ENCODE measurements at places on chromosomes 12 and 14. TPM values are rescaled to one million over a fixed set of nuclear protein-coding genes. Genes with fewer than 3 reads are reported as not detected.

DNA sequence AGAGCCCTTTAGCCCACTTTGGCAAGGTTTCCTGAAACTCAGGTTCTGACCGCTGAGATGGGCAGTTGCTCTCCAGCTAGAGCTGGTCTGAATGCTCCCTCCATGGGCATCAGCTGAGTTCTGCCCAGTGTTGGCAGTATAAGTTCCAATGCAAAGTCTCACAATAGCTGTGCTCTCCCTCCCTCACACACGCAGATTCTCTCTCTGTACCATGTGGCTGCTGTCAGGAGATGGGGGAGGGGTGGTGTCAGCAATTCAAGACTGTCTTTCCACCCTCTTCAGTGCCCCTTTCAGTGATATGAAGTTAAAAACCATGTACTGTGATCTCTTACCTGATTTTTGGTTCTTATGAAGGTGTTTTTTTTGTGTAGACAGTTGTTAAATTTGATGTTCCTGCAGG is 164.3 kb upstream of the PLEKHA5 start:
- no peaks in the 10 kb centered on the region for H3K27me3 ChIP-seq
- no peaks in the 10 kb centered on the region for H3K36me3 ChIP-seq
- H3K27ac ChIP-seq: no peak overlapping the region
- no peak overlapping the region for H3K4me3 ChIP-seq
- peak; percentile 27 for DNase-seq

PITPNM2 gene
- 5.6 TPM for total RNA-seq

MLEC gene
- 166 TPM for total RNA-seq

GRCh38 chr14:62616668-62617067 is 428.6 kb downstream of the KCNH5 start:
- DNase-seq: no peak
- H3K4me1 ChIP-seq: no peaks in the 10 kb centered on the region
- no peak overlapping the region for H3K4me3 ChIP-seq
- no peak overlapping the region for H3K27ac ChIP-seq
- H3K36me3 ChIP-seq: no peaks in the 10 kb centered on the region

GRCh38 chr12:124927201-124928094 is 13.0 kb upstream of the UBC start:
- H3K36me3 ChIP-seq: no peaks in the 10 kb centered on the region
- peak overlapping the region; percentile 83 for H3K4me3 ChIP-seq

- H3K36me3 ChIP-seq: no peaks in the 10 kb centered on the region
- no peak overlapping the region for H3K27ac ChIP-seq
- no peaks in the 10 kb centered on the region for H3K27me3 ChIP-seq
- H3K4me1 ChIP-seq: no peaks in the 10 kb centered on the region
- no peak for DNase-seq
These were observed 232.5 kb downstream of the BTG1 start for GRCh38 chr12:91913124-91913523.

GRCh38 chr14:73958591-73958990 is 8.5 kb downstream of the COQ6 start:
- no peak overlapping the region for H3K27ac ChIP-seq
- no peaks in the 10 kb centered on the region for H3K27me3 ChIP-seq
- DNase-seq: no peak
- H3K4me3 ChIP-seq: no peak overlapping the region
- peaks cover 51% of the 10 kb centered on the region for H3K36me3 ChIP-seq

PDZRN4 gene
- total RNA-seq: not detected

- DNase-seq: no peak
- no peaks in the 10 kb centered on the region for H3K27me3 ChIP-seq
- no peak overlapping the region for H3K4me3 ChIP-seq
These were observed 6.5 kb downstream of the ERC1 start for GRCh38 chr12:997505-997904.

DNA sequence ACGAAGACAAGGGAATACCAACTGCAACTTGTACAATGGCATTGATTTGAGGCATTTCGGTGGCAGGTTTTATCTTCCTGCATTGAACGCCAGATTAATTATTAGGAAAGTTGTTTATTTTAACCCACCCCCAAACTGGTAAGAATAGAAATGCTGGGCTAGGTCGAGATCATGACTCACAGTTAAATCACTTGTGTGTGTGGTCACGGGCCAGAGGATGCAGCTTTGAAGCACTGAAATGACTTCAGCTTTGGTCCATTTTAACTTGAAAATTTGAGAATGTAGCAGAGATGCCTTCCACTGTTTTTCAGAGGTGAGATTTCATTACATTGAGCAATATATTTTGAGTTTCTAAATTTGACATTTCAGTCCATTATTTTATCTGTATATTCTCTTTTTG is 23.6 kb upstream of the KCNH3 start:
- peak overlapping the region; percentile 23 for H3K4me3 ChIP-seq
- peak overlapping the region; percentile 44 for H3K27ac ChIP-seq
- no peaks in the 10 kb centered on the region for H3K27me3 ChIP-seq
- no peaks in the 10 kb centered on the region for H3K36me3 ChIP-seq

- no peaks in the 10 kb centered on the region for H3K27me3 ChIP-seq
- no peak for DNase-seq
- no peak overlapping the region for H3K4me3 ChIP-seq
- H3K27ac ChIP-seq: no peak overlapping the region
These were observed 1104.0 kb downstream of the SLC6A15 start for GRCh38 chr12:83808591-83808990.

- H3K4me1 ChIP-seq: no peaks in the 10 kb centered on the region
- no peaks in the 10 kb centered on the region for H3K27me3 ChIP-seq
- no peak for DNase-seq
- peaks cover 22% of the 10 kb centered on the region for H3K36me3 ChIP-seq
- no peak overlapping the region for H3K4me3 ChIP-seq
These were observed 197.4 kb upstream of the SLC38A2 start for GRCh38 chr12:46569826-46570439.

DNA sequence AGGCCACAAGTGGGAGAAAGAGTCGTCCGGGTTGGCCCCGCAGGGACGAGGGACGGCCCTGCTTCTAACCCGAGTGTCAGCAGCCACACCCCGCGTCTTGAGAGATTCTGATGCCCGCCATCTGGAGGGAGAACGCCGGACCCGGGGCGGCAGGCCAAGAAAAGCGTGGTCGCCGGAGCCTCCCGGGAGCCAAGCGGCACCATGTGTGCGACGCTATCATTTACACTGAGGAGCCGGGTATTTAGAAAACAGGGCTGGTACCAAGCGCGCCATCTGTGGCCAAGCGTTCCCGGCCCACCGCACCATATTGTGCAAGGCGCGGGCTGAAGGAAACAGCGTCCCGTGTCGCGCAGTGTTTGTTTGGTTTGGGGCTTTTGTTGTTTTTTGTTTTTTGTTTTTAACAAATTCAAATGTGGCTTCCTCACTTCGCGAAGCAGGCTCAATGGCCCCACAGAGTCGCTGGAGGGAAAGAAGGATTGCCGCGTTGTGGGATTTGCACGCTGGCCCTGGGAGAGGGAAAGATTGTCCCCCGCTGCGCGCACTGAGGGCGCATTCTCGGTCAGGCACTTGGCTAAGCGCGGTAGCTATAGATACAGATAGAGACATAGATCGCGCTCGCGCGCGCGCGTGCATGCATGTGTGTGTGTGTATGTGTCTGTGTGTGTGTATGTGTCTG is 153.8 kb downstream of the BCL11B start:
- no peak for DNase-seq
- H3K27me3 ChIP-seq: peaks cover 67% of the 10 kb centered on the region
- no peaks in the 10 kb centered on the region for H3K4me1 ChIP-seq
- no peaks in the 10 kb centered on the region for H3K36me3 ChIP-seq
- no peak overlapping the region for H3K4me3 ChIP-seq
- no peak overlapping the region for H3K27ac ChIP-seq

- peaks cover 25% of the 10 kb centered on the region for H3K36me3 ChIP-seq
- H3K4me3 ChIP-seq: no peak overlapping the region
- no peaks in the 10 kb centered on the region for H3K27me3 ChIP-seq
- no peaks in the 10 kb centered on the region for H3K4me1 ChIP-seq
These were observed 33.5 kb downstream of the RBM19 start for GRCh38 chr12:113932381-113933196.

- H3K27me3 ChIP-seq: no peaks in the 10 kb centered on the region
- no peak for DNase-seq
- H3K36me3 ChIP-seq: no peaks in the 10 kb centered on the region
- peaks cover 18% of the 10 kb centered on the region for H3K4me1 ChIP-seq
- no peak overlapping the region for H3K4me3 ChIP-seq
These were observed 174.1 kb upstream of the RTL1 start for GRCh38 chr14:101077481-101078074.

GRCh38 chr12:91507754-91508153 is 325.1 kb upstream of the DCN start:
- no peaks in the 10 kb centered on the region for H3K27me3 ChIP-seq
- DNase-seq: no peak

- no peak for DNase-seq
- H3K4me1 ChIP-seq: no peaks in the 10 kb centered on the region
- no peaks in the 10 kb centered on the region for H3K36me3 ChIP-seq
- no peak overlapping the region for H3K27ac ChIP-seq
- H3K27me3 ChIP-seq: peaks cover 23% of the 10 kb centered on the region
These were observed 299.2 kb downstream of the RPS29 start for GRCh38 chr14:49287004-49287403.

DNA sequence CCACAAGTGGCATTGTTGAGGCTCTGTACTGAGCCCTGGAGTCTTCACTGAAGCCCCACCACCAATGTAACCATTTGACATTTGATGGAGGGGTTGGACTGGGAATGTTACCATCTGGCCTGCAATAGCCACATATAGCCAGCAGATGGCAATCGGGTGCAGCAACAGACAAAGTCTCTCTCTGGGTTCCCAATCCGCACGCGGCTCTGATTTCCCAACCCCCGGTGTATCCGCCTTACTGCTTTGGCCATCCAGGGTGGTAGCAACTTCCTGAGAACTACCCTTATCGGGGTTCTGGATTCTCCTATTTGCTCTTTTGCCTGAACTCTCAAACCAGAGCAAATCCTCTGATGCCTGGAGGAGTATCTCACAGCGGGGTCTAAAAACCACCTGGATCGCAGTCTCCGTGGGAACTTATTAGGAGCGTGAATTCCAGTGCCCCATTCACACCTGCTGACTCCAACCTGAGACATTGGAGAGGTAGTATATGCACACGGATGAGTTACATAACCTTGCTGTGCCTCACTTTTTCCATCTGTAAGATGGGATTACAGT is 14.2 kb downstream of the VRTN start:
- H3K4me3 ChIP-seq: no peak overlapping the region
- H3K4me1 ChIP-seq: no peaks in the 10 kb centered on the region
- H3K27me3 ChIP-seq: no peaks in the 10 kb centered on the region
- no peak overlapping the region for H3K27ac ChIP-seq

POTEM gene
- total RNA-seq: not detected

DNA sequence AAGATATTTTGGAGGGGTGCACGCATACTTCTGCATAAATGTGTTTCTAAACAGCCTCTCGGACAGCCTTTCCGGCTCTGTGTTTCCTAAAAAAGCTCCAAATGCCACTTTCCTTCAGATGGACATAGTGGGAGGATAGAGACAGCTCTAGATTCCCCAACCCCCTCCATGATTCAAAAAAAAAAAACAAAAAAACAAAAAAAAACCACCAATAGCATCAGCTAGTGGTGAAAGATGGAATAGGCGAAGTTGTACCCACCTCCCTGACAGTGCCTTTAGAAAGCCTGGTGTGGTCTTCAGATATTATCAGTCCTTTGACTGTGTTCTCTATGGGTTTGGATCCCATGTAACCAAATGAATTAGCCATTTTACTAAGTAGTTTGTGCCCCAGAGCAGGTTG is 94.1 kb downstream of the PHETA1 start:
- H3K27me3 ChIP-seq: 0 out of 2 replicates have a peak, but pooled peaks cover 5% of the 10 kb centered on the region
- H3K4me3 ChIP-seq: no peak overlapping the region
- no peaks in the 10 kb centered on the region for H3K36me3 ChIP-seq
- H3K4me1 ChIP-seq: no peaks in the 10 kb centered on the region

- H3K27me3 ChIP-seq: peaks cover 61% of the 10 kb centered on the region
- DNase-seq: no peak
- H3K27ac ChIP-seq: no peak overlapping the region
- H3K4me1 ChIP-seq: no peaks in the 10 kb centered on the region
- no peak overlapping the region for H3K4me3 ChIP-seq
These were observed 7.0 kb downstream of the NCKAP1L start for GRCh38 chr12:54504550-54504949.

LALBA gene
- total RNA-seq: not detected

- H3K4me1 ChIP-seq: no peaks in the 10 kb centered on the region
- H3K27me3 ChIP-seq: no peaks in the 10 kb centered on the region
- DNase-seq: no peak
- no peaks in the 10 kb centered on the region for H3K36me3 ChIP-seq
- no peak overlapping the region for H3K4me3 ChIP-seq
These were observed 163.7 kb upstream of the IGF1 start for GRCh38 chr12:102643879-102644575.

DNA sequence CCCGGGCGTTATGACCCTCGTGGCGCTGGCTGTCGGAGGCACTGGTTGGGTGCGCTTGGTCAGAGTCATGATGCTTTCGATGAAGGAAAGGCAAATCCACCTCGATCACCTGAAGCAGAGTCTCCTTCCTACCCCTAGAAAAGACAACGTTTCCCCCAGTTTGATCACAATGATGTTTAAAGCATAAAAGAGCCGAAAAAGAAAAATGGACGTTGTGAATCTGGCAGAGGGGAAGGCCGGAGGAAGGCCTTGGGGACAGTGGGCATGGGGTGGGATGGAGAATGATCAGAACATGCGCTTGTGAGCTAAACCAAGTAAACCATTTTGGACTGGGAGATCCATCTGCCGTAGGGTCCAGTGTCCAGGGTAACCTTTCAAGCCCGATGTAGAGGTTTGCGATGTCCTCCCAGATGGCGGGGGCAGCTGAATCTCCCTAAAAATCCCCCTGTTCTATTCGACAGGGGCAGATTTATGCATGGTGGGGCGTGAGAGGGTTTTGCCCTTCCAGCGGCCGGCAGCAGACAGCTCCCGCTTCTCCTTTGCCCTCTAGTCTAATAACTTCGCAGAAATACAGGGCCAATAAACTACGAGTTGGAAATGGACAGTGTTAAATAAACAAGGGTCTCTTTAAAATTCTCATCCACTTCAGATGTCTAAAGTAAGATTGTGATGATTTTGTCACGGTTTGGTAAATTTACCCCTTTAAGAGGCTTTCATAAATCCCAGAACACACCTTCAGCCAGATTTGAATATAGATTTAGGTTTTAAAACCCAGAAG is 2.3 kb upstream of the OTX2 start:
- no peak overlapping the region for H3K4me3 ChIP-seq
- DNase-seq: no peak
- H3K36me3 ChIP-seq: no peaks in the 10 kb centered on the region
- H3K4me1 ChIP-seq: no peaks in the 10 kb centered on the region
- peaks cover 96% of the 10 kb centered on the region for H3K27me3 ChIP-seq
- no peak overlapping the region for H3K27ac ChIP-seq

DNA sequence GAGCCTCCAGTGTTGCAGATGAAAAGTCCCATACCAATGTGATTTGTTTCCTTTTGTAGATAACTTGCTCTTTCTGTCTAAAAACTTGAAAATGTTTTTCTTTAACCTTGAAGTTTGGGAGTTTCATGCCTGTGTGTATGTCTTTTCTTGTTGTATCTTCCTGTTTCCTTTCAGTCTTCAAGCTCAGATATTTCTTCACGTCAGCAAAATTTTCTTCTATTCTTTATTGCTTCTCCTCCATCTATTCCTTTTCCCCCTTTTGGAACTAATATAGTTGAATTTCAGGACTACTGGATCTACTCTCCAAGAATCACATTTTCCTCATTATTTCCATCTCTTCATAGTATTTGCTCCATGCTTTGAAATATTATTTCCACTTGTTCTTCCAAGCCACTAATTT is 23.9 kb downstream of the SOAT2 start:
- H3K27me3 ChIP-seq: no peaks in the 10 kb centered on the region
- H3K36me3 ChIP-seq: no peaks in the 10 kb centered on the region
- no peak overlapping the region for H3K4me3 ChIP-seq
- no peaks in the 10 kb centered on the region for H3K4me1 ChIP-seq

Measured in PC-3 (cell line).